ENCODE measurements at places on chromosomes 6 and 20.

- no peak for DNase-seq
Measured at GRCh38 chr6:164547076-164547475, 762.3 kb downstream of the C6orf118 start.

DNA sequence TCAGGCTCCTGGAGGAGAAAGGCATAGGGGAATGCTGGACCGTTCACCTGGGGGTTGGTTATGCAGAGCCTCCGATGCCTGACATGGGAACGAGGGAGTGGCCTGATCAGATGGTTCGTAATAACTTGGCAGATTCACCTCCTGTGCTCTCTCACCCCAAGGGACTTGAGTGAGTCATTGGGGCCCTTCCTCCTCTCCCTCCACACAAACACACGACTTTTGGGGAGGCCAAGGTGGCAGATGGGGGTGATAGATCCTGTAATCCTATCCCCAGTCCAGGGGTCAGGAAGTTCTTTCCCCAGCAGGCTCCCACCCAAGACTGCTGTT lies 45.6 kb upstream of the ARFGEF2 start:
- no peak for DNase-seq

DNA sequence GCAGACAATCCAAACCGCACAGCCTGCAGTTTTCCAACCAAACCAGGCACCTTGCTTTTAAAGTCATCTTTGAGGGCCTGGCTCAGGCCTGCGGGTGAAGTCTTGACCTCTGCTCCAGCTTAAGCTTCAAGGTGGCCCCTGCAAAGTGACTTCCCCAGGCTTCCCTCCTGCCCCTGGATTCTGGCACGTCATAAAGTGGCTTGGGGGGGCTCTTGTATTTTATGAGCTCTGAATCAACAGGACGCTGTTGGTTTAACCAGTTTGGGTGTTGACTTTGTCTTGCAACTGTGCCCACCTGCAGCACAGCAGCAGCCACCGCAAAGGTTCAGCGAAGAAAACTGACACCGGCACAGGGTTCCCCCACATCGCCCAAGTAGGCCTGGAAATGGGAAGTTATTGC lies 81.2 kb downstream of the NFATC2 start:
- DNase-seq, result no peak

- no peak for DNase-seq
Measured at GRCh38 chr6:48985025-48985424, 478.0 kb downstream of the MMUT start.

- DNase-seq, result no peak
Measured at GRCh38 chr20:37822141-37822601, 80.8 kb upstream of the VSTM2L start.

GRCh38 chr6:27693766-27694546 lies 218.2 kb downstream of the OR2B2 start:
- DNase-seq, result no peak

GRCh38 chr20:53187392-53188068 lies 215.4 kb downstream of the TSHZ2 start:
- no peak for DNase-seq

DNA sequence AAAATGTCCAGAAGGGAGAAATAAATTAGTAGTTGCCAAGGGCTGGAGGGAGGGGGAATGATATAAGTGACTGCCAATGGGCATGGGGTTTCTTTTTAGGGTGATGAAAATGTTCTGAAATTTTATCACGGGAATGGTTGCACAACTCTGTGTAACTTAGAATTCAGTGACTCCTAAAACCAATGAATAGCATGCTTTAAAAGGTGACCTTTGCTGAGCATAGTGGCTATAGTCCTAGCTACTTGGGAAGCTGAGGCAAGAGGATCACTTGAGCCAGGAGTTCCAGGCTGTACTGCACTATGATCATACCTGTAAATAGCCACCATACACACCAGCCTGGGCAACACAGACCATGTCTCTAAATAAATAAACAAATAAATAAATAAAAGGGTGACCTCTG lies 109.0 kb downstream of the ATG5 start:
- DNase-seq, result no peak

- DNase-seq, result no peak
Measured at GRCh38 chr6:23692184-23692583, 433.8 kb upstream of the NRSN1 start.

- no peak for DNase-seq
Measured at GRCh38 chr6:16722630-16723029, 38.6 kb downstream of the ATXN1 start.

DNA sequence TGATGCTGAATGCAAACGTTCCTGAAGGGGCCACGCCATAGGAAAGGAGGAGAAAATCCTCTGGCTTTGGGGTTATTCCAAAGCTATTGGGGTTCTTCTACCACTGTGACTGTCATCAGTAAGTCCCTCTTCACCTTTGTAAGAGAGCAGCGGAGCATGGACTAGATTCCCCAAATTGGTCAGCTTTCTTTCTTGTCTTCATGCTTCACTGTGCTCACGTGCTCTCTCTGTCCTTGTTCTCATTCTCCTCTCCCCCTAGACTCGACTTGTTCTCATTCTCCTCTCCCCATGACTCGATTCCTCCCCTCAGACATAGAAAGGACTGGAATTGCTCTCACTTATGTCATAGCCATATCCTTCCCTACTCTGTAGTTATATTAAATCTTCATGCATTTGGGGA lies 54.8 kb upstream of the ADGRG6 start:
- no peak for DNase-seq

- no peak for DNase-seq
Measured at GRCh38 chr6:147161974-147162495, 42.2 kb upstream of the STXBP5 start.

DNA sequence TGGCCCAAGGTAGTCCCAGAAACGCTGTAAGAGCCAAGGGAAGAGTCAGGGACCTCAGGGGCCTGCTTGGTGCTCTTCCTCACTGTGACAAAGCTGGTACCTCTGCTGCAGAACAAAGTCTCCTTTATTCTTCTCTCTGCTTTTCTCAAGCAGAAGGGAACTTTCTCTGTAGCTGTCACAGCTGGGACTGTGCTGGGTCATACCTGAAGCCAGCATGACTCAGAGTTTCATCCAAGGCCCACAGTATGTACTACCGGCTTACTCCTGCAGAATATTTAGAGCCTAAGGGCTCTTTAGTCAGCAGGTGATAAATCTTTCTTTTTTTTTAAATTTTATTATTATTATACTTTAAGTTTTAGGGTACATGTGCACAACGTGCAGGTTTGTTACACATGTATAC lies 183.2 kb downstream of the TINAG start:
- no peak for DNase-seq

GRCh38 chr20:48421547-48421946 lies 406.3 kb downstream of the PREX1 start:
- no peak for DNase-seq

DNA sequence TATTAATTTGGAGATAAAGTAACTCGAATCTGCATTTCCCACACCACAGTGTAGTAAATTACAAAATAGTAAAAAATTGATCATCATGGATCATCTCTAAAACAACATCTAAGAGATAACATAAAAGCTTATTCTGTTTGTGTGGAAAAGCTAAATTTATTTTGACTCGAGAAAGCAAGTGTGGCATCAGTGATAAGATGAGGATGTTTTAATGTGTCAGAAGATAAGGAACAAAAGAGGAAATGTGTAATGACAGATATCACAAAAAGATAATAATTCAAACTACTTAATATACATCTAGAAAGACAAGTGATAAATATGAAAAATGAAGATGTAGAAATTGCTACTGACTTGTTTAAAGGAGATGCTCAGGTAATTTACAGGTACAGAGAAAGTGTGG lies 74.1 kb downstream of the DNAH8 start:
- DNase-seq, result no peak

GRCh38 chr20:36467076-36467999 lies 74.0 kb upstream of the MYL9 start:
- no peak for DNase-seq

DNA sequence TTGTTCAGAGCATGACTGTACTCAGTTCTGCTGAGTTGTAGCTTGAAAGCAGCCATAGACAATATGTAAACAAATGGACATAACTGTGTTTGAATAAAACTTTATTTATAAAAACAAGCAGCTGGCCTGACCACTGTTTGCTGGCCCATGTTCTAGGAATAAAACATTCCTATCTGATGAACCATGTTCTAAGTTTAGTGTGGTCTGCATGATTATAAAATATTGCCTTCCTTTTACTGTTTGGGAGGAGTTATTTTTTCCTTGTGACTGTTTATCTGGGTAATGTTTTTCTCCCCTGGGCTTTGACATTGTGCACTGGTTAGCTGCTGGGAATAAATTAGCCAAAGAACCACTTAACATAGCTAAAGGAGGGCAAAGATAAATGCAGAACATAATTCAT lies 55.1 kb downstream of the CDS2 start:
- no peak for DNase-seq

DNA sequence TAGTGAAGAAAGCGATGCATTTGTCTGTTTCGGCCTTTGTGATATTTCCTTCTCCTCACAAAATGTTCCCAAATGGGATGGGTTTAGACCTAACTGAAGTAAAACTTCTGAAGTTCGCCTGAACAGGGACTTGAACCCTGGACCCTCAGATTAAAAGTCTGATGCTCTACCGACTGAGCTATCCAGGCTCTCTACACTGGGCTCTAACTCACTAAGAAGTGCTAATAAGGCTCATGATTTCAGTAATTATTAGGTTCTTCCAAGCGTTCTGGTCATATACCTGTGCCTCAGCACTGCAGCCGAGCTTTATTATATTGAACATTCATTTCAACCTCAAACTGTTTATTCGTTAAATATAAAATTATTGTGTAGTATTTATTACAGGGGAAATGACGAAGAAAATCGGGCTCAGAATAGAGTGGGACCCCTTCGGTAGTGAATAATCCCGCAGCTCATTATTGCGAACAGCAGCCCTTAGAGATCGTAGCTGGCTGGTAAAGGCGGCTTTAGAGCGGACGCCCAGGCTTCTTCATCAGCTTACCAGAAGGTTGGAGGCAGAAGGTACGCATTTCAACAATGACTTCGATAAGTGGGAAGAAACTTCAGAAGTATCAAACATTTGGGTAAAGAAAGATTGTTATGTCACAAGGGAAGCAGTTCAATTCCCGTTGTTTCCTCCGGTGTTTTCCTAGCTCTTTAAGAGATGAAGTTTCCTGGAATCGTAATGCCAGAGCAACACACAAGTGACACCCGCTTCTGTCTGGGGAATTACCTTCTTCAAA lies 119.0 kb upstream of the ZNF184 start:
- DNase-seq, result no peak

DNA sequence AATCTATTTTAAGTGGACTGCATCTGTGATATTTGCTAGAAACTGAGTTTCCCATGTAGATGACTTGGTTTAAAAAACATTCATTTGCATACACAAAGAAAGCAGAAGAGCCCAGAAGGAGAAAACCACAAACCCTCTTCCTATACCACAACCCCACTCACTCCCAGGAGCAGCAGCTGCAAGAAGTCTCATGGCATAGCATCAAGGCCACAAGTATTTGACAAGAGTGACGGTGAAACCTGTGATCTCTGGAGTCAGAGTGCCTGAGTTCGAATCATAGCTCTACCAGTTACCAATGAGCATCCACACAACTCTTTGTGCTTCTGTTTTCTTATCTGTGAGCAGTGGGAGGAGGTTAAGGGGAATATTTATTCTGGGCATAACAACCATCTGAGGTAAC lies 44.7 kb upstream of the SIRPG start:
- no peak for DNase-seq

All from amygdala (tissue), 56 donors.